Esophagus squamous epithelium (tissue), 5 donors: ENCODE measurements at places on chromosomes 5 and 9.

DNA sequence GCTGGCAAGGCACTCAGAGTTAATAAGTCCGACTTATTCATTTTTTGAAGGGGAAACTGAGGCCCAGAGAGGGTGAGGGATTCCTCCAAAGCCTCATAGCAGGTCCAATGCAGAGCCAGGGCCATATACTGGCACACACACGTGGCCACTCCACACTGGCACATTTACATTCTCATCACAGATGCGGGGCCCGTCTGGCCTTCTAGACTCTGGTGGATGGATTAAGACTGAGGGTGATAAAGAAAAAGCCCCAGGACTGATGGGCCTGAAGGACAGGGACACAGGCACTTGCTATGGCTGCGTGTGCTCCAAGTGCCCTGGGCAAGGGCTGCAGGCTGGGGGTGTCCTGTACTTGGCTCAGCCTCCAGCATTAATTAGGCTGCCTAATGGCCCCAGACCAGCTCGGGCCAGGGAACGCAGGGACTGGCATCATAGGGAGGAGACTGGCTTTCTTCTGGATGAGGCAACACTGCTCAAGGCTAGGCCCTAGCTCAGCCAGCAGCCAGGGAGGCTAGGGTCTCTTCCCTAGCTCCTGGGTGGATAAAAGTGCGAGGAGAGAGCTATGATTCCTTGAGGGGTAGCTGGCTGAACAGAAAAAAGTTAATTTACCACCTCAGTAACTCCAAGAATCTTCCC, 28.5 kb upstream of the CSF1R start:
- DNase-seq = no peak

- DNase-seq = no peak
These were observed 61.6 kb upstream of the ANGPTL2 start for GRCh38 chr9:127183814-127184582.

DNA sequence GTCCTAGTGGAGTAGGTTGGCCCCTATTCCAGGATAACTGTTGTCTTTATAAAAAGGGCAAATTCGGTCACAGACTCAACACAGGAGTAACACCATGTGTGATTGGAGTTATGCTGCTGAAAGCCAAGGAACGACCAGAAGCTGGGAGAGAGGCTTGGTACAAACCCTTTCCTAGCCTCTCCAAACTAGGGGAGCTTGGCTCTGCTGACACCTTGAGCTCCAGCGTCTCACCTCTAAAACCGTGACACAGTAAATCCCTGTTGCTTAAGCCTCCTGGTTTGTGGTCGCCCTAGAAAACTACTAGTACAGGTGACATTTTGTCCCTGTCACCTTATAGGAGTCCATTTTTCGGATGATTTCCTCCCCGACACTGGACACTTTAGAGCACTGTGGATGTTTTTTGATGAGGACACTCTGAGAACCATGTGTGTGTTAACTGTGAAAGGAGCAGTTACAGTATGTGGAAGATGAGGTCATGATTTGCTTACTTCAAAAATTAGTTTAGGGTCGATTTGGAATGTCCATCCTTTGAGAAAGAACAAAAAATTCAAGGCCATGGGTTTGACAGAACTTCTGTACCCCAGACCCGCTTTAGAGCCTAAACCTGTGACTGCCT, 167.0 kb downstream of the PDZD2 start:
- no peak for DNase-seq

DNA sequence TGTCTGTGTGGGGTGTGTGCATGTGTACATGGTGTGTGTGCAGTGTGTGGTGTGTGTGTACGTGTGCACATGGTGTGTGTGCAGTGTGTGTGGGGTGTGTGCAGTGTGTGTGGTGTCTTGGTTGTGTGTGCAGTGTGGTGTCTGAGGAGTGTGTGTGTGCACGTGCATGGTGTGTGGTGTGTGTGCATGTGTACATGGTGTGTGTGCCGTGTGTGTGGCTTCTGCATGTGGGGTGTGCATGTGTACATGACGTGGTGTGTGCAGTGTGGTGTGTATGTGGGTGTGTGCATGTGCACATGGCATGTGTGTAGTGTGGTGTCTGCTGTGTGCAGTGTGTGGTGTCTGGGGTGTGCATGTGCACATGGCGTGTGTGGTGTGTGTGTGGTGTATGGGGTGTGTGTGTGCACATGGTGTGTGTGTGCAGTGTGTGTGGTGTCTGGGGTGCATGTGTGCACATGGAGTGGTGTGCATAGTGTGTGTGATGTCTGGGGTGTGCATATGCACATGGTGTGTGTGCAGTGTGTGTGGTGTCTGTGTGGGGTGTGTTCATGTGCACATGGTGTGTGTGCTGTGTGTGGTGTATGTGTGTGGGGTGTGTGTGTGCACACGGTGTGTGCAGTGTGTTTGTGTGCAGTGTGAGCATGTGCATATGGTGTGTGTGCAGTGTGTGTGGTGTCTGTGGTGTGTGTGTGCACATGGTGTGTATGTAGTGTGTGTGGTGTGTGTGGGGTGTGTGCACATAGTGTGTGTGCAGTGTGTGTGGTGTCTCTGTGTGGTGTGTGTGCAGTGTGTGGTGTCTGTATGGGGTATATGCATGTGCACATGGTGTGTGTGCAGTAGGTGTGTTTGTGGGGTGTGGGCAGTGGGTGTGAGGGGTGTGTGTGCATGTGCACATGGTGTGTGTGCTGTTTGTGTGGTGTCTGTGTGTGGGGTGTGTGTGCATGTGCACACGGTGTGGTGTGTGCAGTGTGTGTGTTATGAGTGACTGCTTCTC, 40.6 kb upstream of the ZNG1F start:
- DNase-seq = no peak

DNA sequence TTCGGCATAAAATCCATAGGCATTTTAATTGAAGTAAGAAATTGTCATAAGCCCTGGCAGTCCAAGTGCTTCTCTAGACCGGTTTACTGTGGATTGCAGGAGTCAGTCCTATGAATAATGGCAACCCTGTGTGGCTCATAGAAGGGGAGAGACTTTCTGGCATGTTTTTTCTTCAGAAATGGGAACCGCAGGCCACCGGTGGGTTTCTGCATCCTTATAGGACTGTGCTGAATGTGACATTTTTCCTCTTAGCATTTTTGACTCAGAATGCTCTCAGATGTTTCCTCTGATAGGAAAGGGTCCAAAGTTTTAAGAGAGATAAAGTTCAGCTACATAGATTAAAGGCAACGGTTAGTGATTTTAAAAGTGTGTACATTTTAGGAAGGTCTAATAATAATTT, 6.3 kb downstream of the DAPK1 start:
- no peak for DNase-seq

DNA sequence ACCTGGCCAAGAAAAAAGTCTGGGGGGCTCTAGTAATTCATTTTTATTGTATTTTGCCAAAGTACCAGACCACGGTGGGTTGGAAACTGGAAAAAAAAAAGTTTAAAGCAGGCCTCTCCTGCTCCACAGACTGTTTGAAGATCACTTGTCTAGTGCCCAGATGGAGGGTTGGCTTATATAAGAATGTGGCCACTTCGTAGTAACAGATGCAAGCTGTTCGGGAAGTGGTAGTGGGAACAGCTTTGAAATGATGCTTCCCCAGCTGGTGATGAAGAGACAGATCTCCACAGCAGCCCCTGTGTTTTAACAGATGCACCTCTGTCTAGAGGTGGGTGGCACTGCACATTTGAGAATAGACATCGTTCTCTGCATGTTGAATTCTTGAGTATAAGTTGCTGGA, 54.3 kb upstream of the DMRT3 start:
- DNase-seq = no peak

GRCh38 chr5:2239201-2239910, 356.6 kb upstream of the IRX4 start:
- DNase-seq = no peak

- DNase-seq = no peak
These were observed 71.5 kb downstream of the ANKRD33B start for GRCh38 chr5:10635257-10635866.

DNA sequence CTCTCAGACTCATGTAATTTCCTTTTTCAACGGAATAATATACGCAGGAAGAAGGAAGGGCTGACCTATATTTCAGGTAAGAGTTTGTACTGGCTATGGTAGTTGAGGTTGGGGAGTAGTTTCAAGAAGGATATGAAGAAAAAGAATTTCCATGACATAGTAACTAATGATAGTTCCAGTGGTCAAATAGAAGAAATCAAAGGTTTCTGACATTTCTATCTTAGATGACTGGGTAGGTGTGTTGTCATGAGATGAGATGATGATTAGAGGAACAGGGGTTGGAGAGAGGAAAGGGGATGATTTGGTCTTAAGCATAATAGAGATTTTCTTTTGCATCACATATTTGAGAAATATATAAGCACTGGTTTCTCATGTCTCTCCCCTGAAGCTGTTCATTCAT, 166.0 kb downstream of the SPATA31D1 start:
- DNase-seq = no peak

GRCh38 chr5:157076558-157076957, 17.6 kb upstream of the HAVCR1 start:
- no peak for DNase-seq

DNA sequence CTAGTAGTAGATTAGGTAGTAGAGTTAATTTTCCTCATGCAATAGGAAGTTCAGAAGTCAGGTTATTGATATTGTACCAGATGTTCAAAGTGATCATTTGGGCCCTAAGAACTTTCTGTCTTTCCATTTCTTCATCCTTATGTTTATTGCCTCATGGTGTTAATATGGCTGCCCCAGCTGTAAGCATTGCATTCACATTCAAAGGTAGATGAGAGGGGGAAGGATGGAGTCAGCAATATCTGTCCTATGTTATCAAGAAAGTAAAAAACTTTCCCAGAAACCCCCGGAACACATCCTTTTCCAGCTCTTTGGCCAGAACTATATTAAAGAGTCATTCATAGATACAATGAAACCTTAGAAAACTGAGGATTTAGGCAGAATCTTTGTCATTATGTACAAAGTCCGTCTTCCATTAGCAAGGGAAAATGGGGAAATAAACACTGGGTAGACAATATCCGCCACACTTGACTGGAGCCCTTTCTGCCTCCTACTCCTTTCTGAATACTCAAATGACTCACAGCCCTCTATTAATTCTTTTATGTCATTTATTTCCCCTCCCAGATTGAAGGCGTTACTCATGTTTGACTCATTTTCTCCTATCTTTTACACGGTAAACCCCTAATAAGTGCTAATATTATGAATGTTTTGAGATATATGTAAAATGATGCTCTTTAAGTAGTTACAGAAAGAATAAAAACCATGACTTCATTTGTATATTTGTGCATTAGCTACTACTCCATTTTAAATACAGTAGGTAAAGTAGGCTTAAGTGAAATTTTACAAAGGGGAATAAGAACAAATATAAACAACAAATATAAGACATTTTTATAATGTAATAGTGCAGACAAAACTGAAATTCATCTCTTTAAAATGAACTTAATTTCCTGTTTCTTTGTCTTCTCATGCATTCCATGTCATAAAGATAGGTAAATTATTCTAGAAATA, 127.6 kb downstream of the SLF1 start:
- DNase-seq = no peak

- no peak for DNase-seq
These were observed 8.3 kb downstream of the DIMT1 start for GRCh38 chr5:62395210-62395950.

GRCh38 chr5:14219800-14220512, 76.8 kb downstream of the TRIO start:
- DNase-seq = no peak

DNA sequence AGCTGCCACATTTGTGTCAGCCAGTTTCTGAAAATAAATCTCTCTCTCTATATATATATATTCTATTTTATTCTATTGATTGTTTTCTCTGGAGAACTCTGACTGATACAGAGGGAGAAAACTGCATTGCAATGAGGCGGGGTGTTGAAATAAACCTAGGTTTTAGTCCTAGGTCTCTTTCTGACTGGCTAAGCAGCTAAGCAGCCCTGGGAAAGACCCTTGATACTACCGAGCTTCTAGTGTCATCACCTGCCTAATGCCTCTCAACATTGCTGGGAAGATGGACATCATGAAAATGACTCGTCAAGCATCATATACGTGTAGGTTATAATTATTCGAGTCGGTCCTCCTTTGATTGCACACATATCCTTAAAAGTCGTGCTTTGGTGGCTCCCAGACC, 166.5 kb upstream of the IL12B start:
- DNase-seq = no peak

- no peak for DNase-seq
These were observed 61.8 kb downstream of the ERAP1 start for GRCh38 chr5:96745844-96746531.

DNA sequence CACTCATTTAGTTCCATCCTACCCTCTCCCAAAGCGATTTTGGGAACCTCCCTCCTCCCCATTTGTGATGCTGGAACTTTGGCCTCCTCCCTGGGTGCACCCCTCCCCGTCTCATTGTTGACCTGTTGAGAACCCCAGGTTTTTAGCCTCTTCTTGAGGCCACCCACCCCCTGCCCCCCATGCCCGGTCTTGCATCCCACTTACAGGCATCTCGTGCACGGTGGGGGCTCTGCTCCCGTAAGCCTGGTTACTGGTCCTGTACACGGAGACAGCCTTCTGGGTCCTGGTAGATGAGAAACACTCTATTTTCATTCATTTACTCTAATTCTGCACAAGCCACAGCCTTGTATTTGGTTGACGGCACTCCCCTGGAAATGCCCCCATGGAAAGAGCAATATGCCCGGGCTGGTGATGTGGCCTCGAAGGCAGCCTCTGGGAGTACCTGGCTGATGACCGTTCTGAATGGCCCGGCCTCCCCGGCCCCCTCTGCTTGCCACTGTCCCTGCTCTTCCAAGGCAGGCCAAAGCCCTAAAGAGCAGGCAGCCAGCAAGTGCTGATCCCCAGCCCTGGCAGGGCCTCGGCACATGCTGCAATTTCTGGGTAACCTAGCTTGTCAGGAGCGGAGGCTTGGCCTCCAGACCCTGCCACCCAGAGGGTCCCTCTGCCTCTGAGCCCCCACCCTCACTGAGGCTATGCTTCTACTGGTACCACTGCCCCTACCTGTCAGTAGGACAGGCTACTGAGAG, 1.9 kb upstream of the MRPS2 start:
- DNase-seq = no peak

DNA sequence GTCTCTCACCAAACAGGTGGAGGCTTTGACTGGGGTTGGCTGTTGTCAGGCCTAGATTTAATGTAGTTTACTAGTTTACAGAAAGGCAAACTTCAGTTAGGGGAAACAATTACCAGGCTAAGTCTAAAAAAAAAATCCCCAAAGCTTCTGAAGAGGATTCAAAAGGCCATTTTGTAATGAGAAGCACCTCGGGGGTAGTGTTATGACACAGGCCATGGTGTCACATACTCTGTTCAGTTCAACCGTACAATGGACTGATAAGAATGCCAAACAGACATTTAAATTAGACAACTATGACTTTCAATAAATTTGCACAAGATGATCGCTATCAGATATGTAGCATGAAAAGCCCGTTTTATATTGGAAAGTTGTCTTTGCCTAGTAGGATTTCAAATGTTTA, 120.1 kb upstream of the PCA3 start:
- DNase-seq = no peak
